NCI-H2029 (cell line): ENCODE measurements at places on chromosomes 4 and X.

DNA sequence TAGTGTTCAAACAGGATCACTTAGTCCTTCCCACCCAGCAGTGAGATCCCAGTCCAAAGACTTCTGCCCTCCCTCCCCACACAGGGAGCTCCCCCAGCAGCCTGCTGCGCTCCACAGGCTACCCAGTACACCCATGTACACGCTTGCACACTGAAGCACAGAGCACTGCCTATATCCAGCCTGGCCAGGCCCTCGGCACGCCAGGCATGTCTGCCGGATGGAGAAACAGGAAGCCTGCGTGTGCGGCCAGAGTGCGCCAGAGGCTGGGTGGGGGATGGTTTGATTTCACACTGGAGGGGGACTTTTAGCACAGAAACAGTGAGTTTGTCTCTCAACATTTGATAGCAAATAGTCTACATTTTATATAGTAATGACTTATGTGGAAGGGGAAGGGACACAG, 833.5 kb upstream of the IGFBP7 start:
- no peak for DNase-seq

DNA sequence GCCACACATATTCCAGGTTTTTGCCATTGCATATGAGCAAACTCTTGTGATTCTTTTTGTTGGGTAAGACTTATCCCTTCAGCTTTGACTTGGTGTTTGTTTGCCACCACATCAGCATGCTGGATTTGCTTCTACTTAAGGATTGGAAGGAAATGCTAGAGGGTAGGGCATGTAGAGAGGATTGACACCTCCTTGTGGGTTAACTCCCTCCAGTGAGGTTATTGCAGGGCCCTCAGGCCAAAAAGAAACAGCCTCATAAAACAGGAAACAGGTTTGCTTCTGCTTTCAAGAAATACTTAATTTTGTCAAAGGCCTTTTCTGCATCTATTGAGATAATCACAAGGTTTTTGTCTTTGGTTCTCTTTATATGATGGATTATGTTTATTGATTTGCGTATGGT, 15.2 kb upstream of the INPP4B start:
- DNase-seq, result no peak

- DNase-seq, result no peak
Observed at GRCh38 chrX:134148172-134148692, 88.8 kb upstream of the CCDC160 start.

- DNase-seq, result no peak
Observed at GRCh38 chr4:92516450-92516849, 212.7 kb downstream of the GRID2 start.

DNA sequence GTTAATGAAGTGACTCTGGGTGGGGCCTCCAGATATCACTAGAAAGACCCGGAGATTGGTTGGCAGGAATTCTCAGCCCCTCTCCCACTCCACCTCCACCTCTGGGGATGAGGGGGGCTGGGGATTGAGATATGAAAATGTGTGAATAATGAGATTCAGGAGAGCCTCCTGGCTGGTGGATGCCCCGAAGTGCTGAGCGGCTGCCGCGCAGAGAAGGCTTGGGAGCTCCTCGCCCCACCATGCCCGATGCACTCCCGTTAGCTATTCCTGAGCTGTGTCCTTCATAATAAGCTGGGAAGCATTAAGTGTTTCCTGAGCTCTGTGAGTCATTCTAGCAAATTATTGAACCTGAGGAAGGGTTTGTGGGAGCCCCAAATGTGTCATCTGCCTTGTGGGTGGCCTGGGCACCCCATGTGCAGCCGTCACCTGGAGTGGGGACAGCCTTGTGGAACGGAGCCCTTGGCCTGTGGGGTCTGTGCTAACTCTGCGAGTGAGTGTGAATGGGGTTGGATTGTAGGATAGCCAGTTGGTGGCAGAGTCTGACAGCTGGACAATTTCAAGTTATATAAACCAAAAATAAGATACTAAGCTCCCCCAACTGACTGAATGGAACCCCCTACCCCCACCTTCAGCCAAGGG, 4.4 kb upstream of the MAEA start:
- no peak for DNase-seq

- DNase-seq, result no peak
Observed at GRCh38 chr4:74093981-74094623, 4.9 kb downstream of the CXCL2 start.

GRCh38 chr4:23413631-23414030, 476.2 kb downstream of the PPARGC1A start:
- DNase-seq, result no peak

GRCh38 chr4:76216975-76217814, 3.6 kb upstream of the SCARB2 start:
- no peak for DNase-seq

DNA sequence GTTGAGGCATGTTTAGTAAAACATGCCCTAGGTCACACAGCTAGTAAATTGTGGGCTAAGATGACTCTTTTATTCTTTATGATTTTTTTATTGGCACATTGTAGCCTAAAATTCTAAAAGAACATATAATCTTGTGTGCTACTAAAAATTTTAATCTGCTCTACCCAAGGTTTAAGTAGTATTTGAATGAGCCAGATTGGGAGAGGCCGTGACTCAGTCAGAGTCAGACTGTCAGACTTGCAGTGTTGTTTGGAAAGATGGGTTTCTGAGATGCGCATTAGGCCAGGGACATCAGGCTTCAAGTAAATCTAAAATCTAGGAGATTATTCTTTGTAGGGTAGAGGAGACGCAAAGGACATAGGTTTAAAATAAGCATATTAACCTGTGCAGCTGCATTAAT, 30.7 kb upstream of the TMPRSS11E start:
- no peak for DNase-seq

- DNase-seq, result no peak
Observed at GRCh38 chr4:7180938-7181337, 11.4 kb upstream of the SORCS2 start.

- DNase-seq, result no peak
Observed at GRCh38 chr4:153655002-153655541, 29.0 kb upstream of the TLR2 start.

GRCh38 chr4:25021216-25021615, 9.5 kb downstream of the LGI2 start:
- DNase-seq, result no peak

GRCh38 chr4:73378887-73379286, 25.2 kb upstream of the ALB start:
- DNase-seq, result no peak

DNA sequence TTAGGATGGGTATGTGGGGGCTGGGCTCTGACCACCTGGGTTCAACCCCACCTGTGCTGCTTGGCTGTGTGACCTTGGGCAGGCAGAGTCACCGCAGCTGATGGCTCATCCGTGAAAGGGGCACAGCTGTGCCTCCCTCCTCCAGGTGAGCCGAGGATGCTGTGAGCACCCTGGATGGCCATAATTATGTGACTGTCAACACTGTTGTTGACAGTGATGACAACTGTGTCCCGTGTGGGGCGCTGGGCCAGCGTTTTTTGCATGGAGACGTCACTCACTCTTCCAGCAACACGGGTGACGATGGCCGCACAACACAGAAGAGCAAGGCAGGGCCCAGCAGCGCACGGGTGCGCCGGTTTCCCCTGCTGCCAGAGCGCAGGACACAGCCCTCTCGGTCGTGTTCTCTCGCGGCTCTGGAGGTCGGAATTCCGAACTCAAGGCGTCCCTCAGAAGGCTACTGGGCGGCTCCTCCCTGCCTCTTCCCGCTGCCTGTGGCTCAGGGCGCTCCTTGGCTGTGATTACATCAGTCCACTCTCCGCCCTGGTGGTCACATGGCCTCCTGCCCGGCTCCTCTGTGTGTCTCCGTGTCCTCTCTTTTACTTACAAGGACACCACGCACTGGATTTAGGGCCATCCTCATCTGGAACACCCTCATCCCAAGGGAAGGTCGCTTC, 1.3 kb downstream of the SH3TC1 start:
- no peak for DNase-seq

DNA sequence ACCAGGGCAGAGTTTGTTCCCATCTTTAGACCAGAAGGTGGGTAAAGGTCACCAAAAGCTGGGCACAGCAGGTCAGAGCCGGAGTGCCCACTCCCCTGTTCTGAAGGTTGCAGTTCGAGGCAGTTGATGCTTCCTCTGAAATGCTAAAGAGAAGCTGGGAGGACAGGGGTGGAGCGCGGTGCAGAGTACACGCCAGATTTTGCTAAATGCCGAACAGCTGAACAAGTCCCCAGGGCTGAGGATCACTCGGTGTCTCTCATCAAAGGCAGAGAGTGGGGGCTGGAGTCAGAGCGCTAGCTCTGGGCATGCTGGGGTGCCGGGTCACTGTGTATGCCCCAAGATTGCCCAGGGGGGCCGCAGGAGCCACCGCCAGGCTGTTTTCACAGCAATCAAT, 197.0 kb downstream of the BCOR start:
- DNase-seq, result no peak

DNA sequence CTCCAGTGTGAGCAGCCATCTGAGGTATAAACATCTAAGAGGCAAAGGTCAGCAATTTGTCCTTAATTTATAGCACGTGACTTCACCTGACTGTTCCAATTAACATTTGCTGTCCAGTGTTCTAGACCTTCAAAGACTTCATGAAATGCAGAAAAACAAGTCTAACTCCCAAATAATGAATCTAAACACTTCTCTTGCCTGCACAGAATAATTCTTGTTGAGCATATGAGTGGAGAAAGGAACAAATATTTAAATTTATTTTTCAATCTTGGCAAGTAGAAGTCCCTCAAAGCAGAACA, 12.0 kb downstream of the RFC1 start:
- DNase-seq, result no peak

GRCh38 chr4:179344861-179345260, 1902.6 kb upstream of the AGA start:
- no peak for DNase-seq

GRCh38 chr4:18113710-18114331, 92.3 kb upstream of the LCORL start:
- DNase-seq, result no peak

DNA sequence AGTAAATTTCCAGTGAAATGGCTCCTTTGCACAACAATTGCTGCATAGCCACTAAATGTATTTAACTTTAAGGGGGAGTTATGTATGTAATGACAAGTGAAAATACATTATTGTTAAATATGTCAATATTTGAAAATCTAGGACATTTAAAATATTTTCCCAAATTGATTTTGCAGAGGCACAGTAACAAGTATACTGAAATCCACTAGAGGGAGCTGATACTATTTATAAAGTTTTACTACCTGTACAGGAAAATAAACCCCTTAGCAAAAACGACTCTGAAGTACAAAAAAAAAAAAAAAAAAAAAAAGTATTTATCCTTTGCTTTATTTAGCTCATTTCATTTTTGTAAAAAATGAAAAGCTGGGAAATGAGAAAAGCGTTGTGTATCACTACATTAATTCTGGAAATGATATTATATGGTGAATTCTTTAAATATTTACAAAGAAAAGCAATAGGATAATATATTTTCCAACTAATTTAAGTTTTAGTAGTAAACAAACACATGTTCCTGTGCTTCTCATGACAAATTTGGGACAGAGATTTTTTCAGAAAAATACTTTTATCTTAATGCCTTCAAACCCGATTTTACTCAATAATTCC, 727.7 kb downstream of the DMD start:
- DNase-seq, result no peak

DNA sequence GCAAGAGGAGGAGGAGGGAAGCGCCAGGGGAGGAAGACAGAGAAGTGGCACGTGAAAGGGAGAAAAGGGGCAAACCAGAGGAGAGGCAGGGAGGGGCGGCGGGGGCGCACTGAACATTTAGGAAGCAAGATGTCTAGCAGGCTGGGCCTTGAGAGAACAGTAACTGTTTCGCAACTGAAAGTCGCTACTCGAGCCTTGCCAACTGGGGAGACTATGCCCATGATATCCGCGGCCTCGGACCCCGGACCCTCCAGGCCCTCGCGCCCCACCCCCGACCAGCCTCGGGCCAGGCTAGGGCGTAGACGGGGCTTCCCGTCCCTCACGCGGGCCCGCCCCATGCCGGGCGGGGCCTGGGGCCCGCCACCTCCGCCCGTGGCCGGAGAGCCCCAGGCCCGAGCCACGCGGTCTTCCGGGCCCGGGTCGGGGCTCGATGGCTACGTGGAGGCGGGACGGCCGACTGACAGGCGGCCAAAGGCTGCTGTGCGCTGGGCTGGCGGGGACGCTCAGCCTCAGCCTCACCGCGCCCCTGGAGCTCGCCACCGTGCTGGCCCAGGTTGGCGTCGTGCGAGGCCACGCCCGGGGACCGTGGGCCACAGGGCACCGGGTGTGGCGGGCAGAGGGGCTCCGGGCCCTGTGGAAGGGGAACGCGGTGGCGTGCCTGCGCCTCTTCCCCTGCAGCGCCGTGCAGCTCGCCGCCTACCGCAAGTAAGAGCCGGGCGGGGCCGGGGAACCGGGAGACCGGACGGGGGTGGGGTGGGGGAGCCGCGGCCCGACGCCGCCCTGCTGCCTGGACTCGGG, at the start of gene SLC25A43:
TSS of gene SLC25A43 (plus strand) at position 363 of the 798 bp plus-strand sequence. CDS start at position 431, 68 bp downstream.
- no peak for DNase-seq

GRCh38 chr4:124426279-124426678, 286.3 kb downstream of the ANKRD50 start:
- no peak for DNase-seq

DNA sequence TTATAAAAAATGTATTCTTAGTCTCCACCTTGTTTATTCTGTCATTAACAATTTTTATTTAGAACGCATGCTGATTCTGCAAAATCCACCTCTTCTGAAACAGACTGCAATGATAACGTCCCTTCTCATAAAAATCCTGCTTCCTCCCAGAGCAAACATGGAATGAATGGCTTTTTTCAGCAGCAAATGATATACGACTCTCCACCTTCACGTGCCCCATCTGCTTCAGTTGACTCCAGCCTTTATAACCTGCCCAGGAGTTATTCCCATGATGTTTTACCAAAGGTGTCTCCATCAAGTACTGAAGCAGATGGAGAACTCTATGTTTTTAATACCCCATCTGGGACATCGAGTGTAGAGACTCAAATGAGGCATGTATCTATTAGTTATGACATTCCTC, 75.6 kb upstream of the SMARCA5 start:
- DNase-seq, result no peak
